ENCODE measurements at places on chromosomes 3 and 15.

DNA sequence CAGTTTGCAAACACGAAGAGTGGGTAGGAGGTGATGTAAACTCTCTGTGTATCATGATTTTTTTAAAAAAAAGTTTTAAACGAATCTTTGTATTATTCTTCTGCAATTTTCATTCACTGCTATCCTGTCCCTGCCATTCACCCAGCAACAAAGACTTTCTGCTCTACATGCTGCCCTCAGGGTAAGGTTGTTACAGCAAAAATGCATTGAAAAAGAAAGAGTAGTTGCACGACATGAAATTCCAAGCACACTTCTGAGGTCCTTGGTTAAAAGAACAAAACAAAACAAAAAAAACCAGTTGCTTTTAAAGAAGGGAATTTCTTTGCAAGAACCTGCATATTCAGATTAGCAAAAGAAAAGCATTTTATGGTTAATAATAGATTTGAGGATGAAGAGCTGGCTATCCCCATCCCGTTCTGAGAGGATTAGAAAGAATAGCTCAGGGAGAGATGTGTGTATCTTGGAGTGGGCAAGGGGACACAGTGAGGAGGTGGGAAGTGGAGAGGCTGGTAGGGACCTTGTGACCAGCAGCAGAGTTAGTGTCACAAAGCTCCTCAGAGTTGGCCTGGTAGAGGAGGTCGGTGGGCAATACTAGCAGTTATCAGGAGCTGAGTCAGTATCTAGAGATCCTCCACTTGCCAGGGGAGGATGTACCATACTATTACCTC is 290.8 kb downstream of the NEK10 start:
- DNase-seq = no peak

DNA sequence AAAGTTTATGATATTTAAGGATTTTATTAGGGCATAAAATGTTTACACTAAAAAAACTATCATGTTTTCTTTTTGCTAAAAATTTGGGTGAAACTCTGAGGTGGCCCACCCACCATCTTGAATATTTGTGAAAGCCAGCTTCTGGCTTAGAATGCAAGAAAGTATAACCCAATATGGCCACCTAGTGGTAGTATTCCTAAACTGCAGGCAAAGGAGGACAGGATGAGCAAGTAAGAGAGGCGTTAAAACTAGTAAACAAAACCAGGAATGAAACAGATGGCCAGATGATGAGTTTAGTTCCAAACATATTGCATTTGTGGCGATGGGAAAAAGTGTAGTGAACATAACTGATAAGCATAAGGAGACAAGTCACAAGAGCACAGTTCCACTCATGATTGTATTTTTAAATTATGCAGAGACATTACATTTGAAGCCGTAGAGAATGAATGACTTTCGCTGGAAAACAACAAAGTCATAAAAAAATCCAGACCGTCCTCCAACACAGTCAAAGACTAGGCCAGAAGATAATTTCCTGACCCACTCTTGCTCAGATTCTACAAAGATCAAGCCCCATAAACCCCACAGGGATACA is 103.3 kb upstream of the PRTG start:
- DNase-seq = peak; percentile 40

DNA sequence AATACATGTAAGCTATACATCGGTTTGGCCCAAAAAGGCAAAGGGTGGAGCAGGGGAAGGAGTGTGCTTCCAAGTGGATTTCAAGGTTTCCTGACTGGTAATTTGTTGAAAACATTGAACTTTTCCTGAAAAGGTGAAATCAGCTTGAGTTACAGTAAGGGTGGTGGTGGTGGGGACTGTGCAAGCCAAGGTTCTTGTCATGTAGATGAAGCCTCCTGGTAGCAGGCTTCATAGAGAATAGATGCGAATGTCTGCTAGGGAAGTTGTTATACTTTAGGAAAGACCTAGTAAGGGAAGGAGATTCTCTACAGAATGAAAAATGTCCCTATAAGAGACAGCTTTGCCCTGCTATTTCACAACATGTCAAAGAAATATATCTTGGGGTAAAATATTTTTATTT is 528.2 kb upstream of the CBLB start:
- DNase-seq = no peak

DNA sequence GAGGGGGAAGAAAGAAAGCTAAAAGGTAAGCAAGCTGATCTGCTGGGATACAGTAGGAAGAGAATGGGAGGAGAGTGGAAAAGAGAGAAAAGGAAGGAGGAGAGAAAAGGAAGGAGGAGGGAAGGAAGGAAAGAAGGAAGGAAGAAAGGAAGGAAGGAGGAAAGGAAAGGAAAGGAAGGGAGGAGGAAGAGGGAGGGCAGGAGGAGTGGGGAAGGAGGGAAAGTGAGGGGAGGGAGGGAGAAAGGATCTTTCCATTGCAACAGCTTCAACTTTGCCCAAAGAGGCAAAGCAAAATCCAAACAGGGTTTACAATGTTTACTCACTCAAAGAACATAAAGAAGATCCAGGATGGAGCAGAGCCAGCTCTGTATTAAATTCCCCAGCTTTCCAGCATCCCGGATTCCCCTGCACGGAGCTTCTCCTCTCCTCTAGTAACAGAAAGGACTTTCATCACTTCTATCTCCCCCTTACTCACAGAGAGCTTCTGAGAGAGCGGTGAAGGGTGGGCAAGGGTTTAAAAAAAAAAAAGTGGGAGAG is 494.2 kb upstream of the PROK2 start:
- no peak for DNase-seq

DNA sequence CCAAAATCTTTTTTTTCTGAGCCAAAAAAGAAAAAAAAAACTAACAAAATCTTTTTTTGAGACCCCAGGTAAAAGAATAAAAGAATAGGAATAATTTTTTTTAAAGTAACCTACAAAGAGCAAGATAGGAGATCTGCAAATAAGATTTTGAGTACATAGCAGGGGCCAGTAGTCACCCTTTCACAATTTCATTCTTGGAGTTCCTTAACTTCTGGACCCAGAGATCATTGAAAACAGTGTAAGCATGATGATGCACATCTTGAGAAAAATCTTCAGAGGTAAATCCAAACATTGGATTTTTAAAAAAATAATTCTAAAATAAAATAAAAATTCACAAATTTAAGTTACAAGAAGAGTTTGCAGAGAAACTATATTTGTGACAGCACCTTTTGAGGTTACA is 18.8 kb downstream of the TFRC start:
- no peak for DNase-seq

- no peak for DNase-seq
Measured at GRCh38 chr3:4409971-4410573, 57.0 kb downstream of the SUMF1 start.

DNA sequence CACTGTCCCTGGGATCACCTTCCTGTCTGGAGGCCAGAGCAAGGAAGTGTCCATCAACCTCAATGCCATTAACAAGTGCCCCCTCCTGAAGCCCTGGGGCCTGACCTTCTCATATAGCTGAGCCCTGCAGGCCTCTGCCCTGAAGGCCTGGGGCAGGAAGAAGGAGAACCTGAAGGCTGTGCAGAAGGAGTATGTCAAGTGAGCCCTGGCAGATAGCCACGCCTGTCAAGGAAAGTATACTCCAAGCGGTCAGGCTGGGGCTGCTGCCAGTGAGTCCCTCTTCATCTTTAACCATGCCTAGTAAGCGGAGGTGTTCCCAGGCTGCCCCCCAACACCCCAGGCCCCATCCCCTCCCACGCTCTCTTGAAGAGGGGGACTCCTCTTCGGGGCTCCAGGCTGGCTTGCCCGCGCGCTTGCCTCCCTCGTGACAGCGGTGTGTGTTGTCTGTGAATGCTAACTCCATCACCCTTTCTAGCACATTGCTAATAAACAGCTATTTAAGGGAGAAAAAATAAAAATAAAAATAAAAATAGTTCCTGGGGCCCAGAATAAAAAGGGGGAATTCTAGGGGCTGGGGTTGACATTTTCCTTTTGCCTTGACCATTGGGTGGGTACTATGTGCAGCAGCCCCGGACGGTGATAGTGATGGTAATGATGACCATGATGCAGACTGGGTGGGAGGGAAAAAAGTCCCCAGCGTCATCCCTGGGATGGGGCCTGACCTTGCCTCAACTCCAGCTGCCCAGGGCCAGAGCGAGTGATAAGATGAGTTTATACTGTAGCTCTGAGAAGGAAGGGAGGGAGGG is 3.3 kb upstream of the ALAS1 start:
- no peak for DNase-seq

GRCh38 chr15:41465822-41466421 is 27.8 kb upstream of the ITPKA start:
- DNase-seq = no peak

DNA sequence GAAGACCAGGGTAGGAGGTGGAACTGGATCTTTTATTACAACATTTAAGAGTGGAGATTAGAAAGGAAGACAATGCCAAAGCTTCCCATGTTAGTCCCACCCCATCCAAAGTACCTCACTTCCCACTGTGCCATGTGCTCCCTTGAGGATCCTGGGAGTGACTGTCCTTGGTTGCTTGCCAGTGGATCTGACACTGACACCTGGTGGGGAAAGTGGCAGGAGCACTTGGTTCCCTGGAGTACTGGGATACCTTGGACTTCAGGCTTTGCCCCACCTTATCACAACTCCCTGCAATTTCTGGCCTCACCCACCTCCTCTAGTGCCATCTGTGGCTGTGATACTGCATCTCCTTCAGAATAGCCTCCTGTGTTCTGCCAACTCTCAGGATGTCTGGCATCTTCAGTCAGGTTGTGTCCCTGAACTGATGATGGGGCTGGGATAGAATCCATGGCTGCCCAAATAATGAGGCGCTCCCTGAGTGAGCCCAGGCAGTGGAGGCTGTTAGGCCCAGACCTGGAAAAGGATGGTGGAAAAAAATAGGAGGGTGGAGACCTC is 1.3 kb downstream of the ELL3 start:
- DNase-seq = peak; percentile 44

DNA sequence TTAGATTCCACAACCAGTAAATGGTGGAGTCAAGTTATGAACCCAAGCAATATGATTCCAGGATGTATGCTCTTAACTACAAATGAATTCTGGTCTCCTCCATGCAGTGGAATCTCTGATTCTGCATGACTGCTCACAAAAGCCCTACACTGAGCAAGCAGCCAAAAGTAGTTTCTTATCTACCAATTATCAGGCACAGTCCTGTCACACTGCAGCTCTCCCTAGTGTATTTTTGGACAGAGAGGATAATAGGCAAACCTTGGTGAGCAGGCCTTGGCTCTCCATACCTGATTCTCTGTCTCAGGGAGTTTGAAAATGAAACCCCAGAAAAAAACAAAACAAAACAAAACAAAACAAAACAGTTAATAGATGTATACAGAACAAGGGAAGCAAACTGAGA is 3.5 kb upstream of the SSR3 start:
- no peak for DNase-seq

DNA sequence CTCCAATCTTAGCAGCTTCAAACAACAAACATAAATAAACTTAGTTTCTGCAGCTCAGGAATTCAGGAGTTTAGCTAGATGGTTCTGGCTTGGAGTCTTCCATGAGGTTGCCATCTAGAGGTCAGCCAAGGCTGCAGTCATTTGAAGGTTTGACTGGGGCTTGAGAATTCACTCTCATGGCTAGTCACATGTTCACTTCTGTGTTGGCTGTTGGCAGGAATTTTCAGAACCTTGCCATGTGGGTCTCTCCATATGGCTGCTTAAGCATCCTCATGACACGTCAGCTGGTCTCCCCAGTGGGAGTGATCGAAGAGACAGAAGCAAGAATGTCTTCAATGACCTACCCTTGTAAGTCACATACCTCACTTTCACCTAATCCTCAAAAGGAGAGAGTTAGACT is 269.2 kb upstream of the CNTN3 start:
- DNase-seq = no peak

- no peak for DNase-seq
Measured at GRCh38 chr3:78096488-78097255, 1056.8 kb downstream of the ROBO2 start.

GRCh38 chr3:137105277-137105977 is 147.6 kb downstream of the IL20RB start:
- peak; percentile 30 for DNase-seq

DNA sequence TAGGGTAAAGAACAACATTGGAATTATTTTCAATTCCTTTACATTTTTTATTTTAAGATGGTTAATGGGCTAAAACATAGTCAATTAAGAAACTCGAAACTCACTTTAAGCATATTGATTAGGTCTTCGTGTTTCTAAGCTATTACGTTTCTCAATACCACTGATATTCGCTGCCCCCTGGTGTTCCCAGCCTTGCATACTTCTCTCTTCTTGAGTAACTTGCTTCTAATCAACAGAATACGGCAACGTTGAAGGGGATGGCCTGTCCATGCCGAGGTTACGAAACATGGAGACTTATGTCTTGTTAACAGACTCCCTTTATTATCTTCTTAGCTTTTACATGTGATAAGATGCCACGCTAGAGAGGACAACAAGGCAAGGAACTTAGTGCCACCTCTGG is 43.6 kb downstream of the ROBO1 start:
- no peak for DNase-seq

- no peak for DNase-seq
Measured at GRCh38 chr3:78765671-78766485, 1001.9 kb downstream of the ROBO1 start.

DNA sequence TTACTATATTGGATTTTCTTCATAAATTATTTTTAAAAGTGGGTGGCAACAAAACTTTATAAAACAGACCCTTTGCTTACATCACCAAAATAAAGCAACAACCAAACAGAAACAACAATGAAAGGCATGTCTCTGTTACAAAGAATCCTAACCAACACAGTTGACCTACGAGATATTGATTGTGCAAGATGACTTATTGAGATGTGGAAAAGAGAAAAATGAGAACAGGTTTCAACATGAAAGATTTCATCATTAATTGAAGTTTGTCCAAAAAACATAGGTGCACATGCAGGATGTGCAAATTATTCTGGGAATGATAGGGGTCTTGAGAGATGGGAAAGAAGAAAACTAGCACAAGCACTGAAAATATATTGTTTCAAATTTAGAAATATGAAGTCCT is 9.0 kb downstream of the GMNC start:
- no peak for DNase-seq

All from right hindlimb (tissue), 1 donor.